ENCODE measurements at places on chromosomes 4 and X. TPM values are rescaled to one million over a fixed set of nuclear protein-coding genes. Genes with fewer than 3 reads are reported as not detected.

DNA sequence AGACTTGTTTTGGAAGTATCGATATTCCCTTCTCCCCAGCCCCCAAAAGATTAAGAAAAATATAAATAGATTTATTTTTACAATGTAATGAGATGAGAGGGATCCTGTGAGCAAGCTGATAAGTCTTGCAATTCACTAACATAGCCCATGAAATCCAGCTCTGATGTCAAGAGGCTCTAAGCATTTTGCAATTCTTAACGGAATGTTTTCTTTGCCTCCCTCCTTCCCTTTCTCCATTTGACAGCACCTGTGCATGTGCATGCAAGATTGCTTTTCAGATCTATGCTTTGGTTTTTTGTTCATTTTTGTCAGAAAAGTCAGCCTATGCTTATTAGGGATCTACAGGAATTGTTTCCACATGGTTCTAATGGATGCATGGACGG, 169.9 kb downstream of the SLIT2 start:
- DNase-seq: peak; percentile 31

DNA sequence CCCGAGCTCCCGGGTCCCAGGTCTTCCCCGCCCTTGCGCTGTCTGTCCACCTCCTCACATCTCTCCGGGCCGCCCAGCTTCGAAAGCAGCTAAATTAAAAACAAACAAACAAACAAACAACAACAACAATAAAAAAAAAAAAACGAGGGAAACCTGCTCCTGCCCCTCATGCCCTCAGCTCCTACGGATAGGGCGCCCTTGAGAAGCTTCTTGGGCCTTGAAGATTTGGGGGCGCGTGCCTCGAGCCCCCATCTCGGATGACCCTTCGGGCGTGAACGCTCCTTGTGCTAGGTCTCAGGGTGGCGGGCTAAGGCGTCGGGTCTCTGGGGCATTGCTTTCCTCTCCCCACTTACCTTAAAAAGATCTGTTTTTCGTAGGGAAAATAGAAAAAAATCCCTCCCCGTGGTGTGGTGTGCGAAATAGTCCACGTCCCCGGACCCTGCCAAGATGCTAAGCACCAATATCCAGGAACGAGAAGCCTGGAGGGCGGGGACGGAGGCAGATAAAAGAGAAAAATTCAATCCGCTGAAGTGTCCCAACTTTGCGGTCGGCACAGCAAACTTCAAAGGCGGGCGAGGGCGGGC, 603 bp downstream of the NDNF start:
- no peak for DNase-seq

- peak; percentile 76 for DNase-seq
Measured at GRCh38 chr4:156475322-156475721, 496.3 kb downstream of the PDGFC start.

Gene DMRTC1
- total RNA-seq: not detected

DNA sequence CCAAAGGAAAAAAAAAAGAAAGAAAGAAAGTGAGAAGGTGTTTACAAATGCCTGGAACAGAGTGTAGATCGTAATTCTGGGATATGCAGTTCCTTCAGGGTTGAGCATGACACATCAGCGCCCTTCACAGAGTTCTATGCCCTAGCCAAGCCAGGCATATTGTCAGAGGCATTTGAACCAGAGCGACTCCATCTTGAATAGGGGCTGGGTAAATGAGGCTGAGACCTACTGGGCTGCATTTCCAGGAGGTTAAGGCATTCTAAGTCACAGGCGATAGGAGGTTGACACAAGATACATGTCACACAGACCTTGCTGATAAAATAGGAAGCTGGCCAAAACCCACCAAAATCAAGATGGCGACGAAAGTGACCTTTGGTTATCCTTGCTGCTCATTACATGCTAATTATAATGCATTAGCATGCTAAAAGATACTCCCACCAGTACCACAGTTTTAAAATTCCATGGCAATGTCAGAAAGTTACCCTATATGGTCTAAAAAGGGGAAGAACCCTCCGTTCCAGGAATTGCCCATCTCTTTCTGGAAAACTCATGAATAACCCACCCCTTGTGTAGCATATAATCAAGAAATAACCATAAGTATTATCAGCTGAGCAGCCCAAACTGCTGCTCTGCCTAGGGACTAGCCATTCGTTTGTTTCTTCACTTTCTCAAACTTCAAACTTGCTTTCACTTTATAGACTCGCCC, 23.5 kb upstream of the LRBA start:
- no peak for DNase-seq

Gene GPAT3
- total RNA-seq: 5.3 TPM
